ENCODE measurements at places on chromosomes 11 and 22.

- no peak for DNase-seq
Measured at GRCh38 chr11:6486256-6486655, 5.0 kb downstream of the TIMM10B start.

- peak; percentile 76 for DNase-seq
Measured at GRCh38 chr22:32080904-32081303, 37.8 kb downstream of the SLC5A1 start.

- peak; percentile 61 for DNase-seq
Measured at GRCh38 chr11:89490981-89491690, at the start of gene NOX4. Gene NOX4, minus strand, starts transcription at chr11:89491375. Its CDS starts 129 bp downstream, at chr11:89491246.

GRCh38 chr11:132475026-132475425, 1057.3 kb downstream of the OPCML start:
- DNase-seq, result peak; percentile 9

- DNase-seq, result peak; percentile 10
Measured at GRCh38 chr11:24588081-24588480, 91.2 kb downstream of the LUZP2 start.

- DNase-seq, result no peak
Measured at GRCh38 chr11:102581066-102581465, 44.1 kb downstream of the MMP20 start.

DNA sequence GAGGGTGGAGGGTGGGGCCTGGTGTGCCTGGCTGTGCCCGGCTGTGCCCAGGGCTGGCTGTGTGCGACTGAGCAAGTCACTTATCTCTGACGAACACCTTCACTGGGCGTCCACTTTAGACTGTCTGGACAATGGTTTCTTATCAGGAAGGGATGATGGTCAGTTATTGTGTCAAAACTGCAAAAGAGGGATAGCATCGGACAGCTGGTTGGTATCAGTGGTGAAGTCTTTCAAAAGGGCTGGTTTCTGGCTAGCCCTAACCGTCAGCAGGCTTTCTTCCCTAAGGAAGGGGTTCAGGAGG, 4.1 kb upstream of the MGAT3 start:
- no peak for DNase-seq

- DNase-seq, result no peak
Measured at GRCh38 chr22:30643055-30643875, 7.7 kb downstream of the SLC35E4 start.

GRCh38 chr11:70666311-70666710, 268.0 kb downstream of the CTTN start:
- no peak for DNase-seq

DNA sequence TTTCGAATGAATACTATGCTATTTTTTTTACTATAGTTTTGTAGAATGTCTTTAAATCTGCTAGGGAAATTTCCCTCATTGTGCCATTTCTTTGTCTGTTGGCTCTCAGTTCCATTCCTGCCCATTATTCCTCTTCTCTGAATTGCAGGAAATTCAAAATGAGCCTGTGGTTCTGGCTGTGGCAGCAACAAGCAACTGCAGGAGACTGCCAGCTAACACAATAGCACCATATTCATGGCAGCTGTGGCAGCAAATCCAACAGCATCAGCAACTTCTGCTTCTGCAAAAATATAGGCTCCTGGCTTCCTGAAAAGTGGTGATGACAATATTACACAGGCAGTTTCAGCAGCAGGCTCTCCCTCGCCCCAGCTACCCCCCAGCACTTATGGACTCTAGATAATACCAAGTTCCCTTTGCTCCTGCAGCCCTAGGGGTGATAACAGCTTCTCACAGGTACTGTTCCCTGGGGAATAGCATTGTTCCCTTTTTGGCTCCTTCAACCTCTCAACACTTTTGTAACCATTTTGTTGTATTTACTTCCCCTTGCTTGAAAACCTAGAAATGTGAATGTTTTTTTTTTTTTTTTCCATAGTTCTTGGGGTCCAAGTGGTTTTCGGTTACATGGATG, 9.3 kb downstream of the PATE4 start:
- no peak for DNase-seq

GRCh38 chr22:25110846-25111578, 88.6 kb upstream of the CRYBB3 start:
- DNase-seq, result peak; percentile 91

GRCh38 chr22:37749226-37749625, 52.4 kb downstream of the TRIOBP start:
- no peak for DNase-seq

DNA sequence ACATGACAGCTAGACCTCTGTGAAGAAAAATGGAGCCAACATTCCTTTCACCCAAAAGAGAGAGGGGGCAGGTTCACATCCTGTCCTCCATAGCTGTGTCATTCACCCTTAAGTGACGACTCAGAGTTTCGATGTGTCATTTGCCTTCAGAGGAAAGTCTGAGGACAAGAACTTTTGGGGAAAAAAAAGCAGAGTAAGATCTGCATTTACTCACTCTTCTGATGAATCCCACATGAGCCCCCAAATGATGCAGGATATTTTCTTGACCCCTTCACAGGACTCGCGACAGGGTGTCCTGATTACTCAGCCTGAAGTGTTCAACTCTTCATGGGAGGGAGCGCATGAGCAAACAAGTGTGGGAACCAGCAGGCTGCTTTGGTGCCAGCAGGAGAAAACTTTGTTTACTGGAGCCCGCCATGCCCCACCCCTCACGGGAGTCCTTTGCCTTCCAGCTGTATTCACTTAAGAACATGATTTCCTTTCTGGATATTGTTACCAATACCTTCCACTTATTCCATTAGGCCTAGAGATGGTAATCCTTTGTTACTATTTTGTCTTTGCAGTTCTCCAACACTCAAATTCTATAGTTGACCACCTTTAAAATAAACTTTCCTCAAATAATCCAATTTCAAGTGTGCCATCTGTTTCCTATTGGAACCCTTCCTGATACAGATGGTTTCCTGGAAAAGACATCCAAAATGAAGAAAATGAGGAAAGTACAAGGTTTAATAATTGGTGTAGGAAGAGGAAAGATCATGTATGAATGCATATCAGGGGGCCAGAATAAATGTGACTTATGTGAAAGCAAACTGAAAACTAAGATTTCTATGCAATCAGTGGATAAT, 729.8 kb downstream of the FAM181B start:
- DNase-seq, result peak; percentile 0

Measured in cardiac fibroblast (primary cell).